Psoas muscle (tissue), 8 donors: ENCODE measurements at places on chromosomes 1 and 21. TPM values are rescaled to one million over a fixed set of nuclear protein-coding genes. Genes with fewer than 3 reads are reported as not detected.

Gene ADAM30
- not detected for total RNA-seq

GRCh38 chr21:17759511-17760178, 59.5 kb downstream of the C21orf91 start:
- H3K4me1 ChIP-seq = no peaks in the 10 kb centered on the region
- H3K27me3 ChIP-seq = no peaks in the 10 kb centered on the region
- no peak overlapping the region for H3K27ac ChIP-seq
- no peak overlapping the region for H3K4me3 ChIP-seq
- H3K36me3 ChIP-seq = no peaks in the 10 kb centered on the region

Gene TCP10L
- total RNA-seq = 1.0 TPM

- no peak overlapping the region for H3K4me3 ChIP-seq
- H3K27ac ChIP-seq = no peak overlapping the region
- H3K27me3 ChIP-seq = no peaks in the 10 kb centered on the region
- no peaks in the 10 kb centered on the region for H3K36me3 ChIP-seq
- DNase-seq = no peak
These were observed 34.4 kb upstream of the PKP1 start for GRCh38 chr1:201248721-201249559.

DNA sequence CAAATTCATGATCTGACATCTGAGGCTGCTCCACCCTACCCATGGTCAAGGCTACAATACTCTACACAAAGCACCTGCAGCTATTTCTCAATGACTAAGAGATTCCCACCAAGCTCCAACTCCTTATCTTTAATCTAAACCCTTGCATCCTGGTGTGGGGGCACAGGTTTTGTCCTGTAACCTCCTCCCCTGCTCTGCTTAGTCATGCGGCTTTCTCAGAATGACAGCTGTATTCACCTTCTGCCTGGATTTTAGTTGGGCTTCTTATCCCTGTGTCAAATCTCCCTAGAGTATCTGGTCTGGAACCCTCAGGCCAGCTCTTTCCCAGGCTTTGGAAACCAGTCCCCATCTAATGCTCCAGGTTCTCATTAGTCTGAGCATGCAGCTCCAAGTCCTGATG, 159.0 kb downstream of the BARHL2 start:
- no peak for DNase-seq
- no peaks in the 10 kb centered on the region for H3K4me1 ChIP-seq
- no peak overlapping the region for H3K4me3 ChIP-seq
- no peaks in the 10 kb centered on the region for H3K36me3 ChIP-seq

Gene CD1E
- not detected for total RNA-seq
